ENCODE measurements at places on chromosomes 2 and 18. TPM values are rescaled to one million over a fixed set of nuclear protein-coding genes. Genes with fewer than 3 reads are reported as not detected.

DNA sequence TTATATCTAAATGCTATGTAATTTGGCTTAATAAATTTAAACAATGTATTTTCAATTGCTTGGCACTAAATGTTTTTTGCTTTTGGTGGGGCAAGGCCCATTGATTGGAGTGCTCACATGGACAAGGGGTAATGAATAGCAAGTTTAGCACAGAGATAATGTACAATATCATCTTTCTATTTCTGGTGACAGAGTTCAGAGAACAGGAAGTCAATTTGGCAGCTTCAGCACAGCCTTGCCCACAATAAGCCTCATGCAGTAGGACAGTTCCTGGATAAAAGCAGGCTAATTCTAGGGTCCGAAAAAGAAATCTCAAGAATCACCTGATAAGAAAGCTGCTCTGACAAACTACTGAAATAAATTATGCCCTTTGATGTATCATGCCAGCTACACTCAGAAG, 443.9 kb upstream of the FSHR start:
- no peak for DNase-seq

ALKAL2 gene
- total RNA-seq, result not detected

DNA sequence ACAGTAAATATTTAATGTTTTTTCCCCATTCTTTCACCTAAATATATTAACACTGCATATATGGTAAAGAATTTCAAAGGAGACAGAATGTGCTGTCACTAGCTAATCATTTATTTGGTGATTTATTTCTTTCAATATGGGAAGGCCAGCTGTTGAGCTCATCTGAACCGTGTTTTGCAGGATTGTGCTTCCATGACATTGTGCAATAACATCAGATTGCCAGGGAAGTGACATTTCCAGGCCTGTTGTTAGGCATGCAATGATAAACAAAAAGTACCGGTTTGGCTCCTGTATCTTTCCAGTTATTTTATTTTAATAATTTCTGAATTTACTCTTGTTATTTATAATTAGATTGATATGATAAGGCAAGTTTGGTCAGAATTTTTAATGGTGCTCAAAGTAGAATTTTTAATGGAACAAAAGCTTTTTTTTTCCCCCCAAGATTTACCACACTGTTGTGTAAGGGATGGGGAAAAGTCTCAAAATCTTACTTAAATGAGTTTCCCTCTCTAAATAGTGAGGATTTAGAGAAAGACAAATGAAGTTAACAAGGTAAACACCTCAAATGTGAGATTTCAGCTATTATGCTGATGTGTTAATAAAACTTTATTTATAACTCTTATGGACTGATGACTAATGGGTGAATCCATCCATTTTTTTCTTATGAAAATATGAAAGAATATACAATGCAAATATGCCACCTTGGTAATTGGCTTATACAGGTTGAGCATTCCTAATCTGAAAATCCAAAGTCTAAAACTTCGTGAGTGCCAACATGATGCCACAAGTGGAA, 52.7 kb downstream of the MALT1 start:
- no peak for DNase-seq

DNA sequence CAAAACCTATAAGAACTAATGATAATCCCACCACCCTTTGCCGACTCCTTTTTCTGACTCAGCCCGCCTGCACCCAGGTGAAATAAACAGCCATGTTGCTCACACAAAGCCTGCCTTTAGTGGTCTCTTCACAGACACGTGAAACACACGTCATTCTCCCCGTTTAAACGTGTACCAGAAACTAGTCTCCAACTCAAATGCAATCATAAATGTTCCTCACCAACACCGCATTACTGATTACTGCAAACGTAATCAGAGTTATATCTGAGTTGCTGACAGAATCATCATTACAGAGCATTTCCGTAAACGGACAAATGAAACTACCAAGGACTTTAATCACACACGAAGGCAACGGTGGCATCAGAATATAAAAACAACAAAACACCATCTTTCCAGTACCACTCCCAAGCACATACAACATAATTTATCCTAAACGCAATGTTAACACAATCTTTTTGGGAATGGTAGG, 1.9 kb downstream of the CLK1 start:
- DNase-seq, result peak; percentile 76

DNA sequence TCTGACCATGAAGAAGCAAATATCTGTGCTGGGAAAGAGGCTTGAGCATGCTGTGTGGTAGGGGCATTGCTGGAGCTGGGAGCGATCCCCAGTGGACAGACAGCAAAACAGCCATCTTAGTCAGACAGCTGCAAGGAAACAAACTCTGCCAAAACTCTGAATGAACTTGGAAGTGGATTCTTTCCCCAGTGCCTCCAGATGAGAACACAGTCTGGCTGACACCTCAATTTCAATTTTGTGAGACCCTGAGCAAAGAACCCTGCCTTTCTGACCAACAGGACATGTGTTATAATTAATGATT, 23.2 kb upstream of the FAP start:
- DNase-seq, result no peak

TTLL4 gene
- total RNA-seq, result 12.1 TPM

GRCh38 chr2:39567507-39567906, 98.2 kb upstream of the TMEM178A start:
- no peak for DNase-seq

AQP4 gene
- total RNA-seq, result not detected

- DNase-seq, result no peak
Observed at GRCh38 chr2:216930716-216931115, 70.9 kb upstream of the TNP1 start.

CHRNG gene
- total RNA-seq, result not detected

UGT1A10 gene
- under 0.01 TPM for total RNA-seq

DNA sequence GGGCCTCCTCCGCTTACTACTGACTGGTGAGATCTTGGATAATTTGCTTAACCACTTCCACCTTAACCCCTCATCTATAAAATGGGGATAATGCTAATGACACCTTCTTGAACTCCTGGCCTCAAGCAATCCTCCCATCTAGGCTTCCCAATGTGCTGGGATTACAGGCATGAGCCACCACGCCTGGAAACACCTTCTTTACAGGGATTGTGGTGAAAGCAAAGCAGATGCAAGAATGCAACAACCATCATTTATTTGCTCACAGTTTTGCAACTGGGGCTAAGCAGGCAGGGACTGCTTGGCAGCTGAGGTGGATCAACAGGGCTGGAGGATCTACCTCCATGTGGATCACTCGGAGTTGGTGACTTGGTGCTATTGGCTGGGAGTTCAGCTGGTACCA, 76.2 kb upstream of the ZNF532 start:
- DNase-seq, result no peak

DNA sequence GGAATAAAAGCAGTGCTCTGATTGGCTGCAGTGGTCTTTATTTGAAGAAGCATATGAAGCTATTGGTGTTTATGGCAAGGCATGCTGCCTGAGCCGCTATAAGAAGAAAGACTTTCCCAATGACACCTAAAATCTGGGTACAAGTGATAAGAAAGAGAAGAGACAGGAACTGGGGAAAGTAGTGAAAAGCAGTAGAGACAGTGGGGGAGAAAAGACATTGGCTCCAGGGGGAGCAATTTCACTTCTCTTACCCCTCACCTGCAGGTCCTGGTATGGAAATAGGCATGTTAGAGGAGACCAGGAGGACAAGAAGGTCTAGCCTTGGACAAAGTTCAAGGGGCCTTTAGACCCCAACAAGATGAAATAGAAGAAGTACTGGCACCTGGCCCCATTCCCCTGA, 47.1 kb downstream of the PLCL1 start:
- DNase-seq, result no peak

DNA sequence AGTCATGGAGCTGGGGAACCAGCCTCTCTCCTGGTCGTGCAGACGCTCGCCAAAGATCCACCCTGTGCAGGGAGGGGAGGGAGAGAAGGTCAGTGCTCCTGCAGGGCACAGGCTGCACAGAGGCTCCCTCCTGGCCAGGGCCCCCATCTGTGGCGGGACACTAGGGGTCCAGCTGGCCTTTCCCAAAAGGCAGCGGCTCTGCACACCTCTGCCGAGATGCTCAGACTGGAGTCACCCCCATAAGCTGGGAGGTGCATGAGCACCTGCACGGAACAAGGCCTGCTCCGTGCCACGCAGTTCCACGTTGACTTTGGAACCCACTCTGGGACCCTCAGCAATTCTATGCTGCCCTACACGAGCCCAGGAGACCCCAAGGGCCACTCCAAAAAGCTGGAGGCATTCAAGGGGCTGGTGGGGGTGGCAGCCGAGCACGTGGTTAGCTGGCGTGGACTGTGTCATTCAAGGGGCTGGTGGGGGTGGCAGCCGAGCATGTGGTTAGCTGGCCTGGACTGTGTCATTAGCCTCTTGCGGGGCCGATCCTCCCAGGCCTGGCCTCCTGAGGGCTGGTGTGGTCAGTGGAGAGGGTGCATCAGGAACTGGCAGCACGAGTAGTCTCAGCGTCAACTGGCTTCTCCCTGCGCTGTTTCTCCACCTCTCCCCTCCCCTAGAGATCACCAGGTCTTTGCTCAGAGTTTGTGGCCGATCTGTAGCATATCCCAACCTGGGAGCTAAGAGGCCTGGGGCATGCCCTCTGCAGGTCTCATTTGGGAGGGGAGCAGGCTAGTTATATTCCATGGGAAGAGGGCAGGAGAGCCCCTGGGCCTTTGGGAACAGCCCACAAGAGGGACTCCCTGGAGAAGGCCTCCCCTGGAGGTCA, 9.8 kb downstream of the SNORC start:
- DNase-seq, result no peak

DNA sequence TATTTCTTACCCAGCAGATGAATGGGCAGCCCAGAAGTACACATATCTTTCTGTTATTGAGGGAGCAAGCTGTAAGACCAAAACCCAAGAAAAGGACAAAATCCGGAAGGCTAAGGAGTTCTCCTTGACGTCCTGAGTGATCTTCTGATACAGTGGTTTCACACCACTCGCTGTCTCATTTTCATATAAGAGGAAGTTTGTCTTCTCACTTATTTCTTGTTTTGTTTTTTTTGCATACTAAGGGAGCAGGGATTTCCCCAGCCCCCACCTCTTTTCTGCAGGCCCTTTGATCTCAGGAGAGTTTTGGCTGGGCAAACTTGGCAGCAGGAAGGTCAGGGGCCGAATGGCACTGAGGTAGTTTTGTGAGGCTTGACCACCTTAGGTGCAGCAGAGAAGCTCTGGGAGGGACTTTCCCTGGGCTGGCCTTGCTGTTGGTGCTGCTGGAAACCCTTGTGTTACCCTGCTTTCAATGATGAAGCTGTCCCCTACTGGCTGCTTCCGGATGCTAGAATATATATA, 13.3 kb downstream of the CHRNA1 start:
- DNase-seq, result no peak

- DNase-seq, result no peak
Observed at GRCh38 chr18:25563346-25563745, 211.4 kb upstream of the ZNF521 start.

- no peak for DNase-seq
Observed at GRCh38 chr2:31294196-31294595, 60.2 kb downstream of the EHD3 start.

DNA sequence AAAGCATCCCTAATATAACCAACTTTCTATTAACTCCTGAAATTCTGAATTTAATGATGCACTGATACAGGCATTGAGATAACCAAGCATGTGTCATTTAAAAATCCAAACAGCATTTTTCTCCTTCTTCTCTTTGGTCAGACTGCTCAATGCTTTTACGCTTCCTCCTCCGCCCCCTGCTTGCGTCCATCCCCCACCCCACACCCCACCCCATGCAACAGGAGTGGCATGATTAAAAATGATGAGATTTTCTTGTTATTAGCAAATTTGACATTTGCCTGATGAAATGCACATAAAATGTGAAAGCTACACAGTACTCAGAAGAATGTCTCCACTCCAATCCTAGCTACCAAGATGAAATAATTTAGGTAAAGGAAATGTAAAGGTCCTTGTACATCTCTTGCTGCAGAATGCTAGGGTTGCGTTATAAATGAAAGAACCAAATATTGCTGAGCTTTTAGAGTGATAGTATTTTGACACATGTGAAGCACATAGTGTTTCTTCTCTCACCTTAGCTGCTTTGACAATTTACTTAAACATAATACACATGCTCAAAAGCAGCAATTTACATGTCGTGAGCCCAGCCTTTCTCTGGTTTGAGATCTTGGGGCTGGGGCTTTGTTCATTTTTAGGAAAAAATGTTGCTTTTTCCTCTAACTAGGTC, 263.8 kb downstream of the MEIS1 start:
- no peak for DNase-seq

DNA sequence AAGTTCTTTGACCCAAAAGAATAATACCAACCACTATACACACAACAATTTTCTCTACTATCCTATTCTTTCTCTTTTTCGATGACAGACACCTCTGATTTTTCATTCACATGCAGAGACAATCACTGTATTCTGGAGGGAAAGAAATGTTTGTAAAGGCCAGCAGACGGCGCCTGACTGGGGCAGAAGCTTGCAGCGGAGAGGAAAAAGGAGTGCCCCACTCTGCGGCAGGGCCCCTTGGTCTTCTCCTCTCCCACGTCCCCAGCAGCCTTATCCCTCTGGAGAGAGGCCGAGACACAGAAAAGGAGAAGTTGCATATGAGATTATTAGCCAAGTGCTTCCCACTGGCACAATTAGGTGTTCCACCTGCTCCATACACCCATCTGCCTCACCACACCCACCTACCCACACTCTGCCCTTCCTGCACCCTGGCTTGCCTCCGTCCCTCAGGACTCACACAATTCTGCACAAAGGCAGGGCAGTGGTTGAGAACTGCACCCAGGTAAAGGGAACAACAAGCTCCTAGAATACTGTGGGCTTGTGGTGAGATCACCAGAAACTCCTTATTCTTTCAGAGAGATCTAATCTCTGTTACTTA, 687.3 kb downstream of the NRXN1 start:
- no peak for DNase-seq

DNA sequence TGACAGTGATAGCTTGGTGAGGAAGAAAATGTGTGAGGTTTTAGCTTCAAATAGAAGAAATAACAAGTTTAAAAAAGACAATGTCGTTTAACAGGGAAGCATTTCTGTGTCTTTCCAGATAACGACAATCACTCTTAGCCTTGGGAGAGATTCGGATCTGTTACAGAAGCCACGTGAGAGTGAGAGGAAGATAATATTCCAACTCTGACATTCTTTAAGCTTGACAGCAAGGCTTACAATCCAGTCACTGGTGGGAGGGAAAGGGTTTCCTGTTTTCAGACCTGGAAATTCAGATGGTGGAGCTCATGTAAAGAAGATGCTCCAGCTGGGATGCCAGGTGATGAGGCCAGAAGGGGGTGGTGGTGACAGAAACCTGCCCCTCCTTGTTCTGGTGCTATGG, 30.8 kb downstream of the FBXO48 start:
- DNase-seq, result no peak

DNA sequence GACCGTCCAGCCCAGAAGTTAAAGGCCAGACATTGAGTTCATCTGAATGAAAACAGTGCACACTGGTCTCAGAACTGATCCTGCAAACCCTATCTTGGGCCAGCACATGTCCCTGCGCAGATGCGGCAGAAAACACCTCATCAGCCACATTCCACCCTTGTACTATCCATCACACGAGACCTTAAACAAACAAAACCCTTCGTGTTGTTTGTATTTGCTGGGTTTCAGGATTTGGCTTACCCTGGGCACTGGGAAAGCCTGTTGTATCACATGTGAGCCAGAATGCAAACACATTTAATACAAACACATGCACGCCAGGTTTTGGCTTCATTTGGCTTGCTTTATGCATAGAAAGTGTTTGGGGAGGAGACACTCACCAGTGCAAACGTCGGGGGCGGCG, 12.5 kb downstream of the WIPF1 start:
- no peak for DNase-seq

EDAR gene
- under 0.01 TPM for total RNA-seq

PSTPIP2 gene
- 18.3 TPM for total RNA-seq

- DNase-seq, result no peak
Observed at GRCh38 chr2:30354150-30354549, 92.9 kb upstream of the LCLAT1 start.

- DNase-seq, result no peak
Observed at GRCh38 chr2:166550923-166551322, 56.9 kb upstream of the SCN7A start.

- DNase-seq, result no peak
Observed at GRCh38 chr2:161067846-161068350, 92.3 kb upstream of the TANK start.

KCNG2 gene
- total RNA-seq, result 14.8 TPM
